ENCODE measurements at places on chromosomes 16 and 17.
A peak's percentile ranks its signal among the peaks of the same experiment; 100 is the strongest.

- DNase-seq = no peak
These were observed 123.5 kb upstream of the CACNG5 start for GRCh38 chr17:66711401-66711800.

DNA sequence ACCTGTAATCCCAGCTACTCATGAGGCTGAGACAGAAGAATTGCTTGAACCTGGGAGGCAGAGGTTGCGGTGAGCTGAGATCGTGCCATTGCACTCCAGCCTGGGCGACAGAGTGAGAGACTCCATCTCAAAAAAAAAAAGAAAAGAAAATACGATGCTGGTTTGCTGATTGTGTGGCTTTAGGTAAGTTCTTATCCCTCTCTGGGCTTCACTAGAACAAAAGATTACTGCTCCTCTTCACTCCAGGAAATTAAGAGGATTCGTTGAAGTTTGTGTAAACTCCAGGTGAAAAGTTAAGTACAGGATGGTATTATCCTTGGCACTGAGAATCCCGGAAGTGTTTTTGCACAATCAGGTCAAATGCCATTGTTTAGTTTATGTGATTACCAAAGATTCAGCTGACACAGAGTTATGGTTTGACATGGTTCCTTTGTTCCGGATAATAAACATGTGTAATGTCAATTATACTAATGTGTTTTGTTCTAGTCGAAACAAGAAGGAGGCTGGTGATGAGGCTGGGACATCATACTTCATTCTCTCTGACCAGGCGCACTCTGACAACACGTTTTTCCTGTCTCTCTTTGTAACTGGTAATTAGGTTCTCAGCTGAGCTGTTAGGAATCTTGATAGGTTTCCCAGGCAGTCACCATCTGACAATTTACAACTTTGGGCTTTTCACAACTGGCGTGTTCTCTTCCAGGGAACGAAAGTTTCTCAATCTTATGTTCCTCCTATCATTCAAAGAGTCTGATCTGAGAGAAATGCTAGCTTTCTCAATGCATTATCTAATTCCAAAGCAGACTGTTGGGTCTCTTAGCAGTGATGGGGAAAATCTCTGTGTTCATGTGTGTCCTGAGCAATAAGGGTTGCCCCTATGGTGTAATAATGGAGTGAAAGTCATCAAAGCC lies 10.8 kb upstream of the TAOK1 start:
- DNase-seq = no peak

DNA sequence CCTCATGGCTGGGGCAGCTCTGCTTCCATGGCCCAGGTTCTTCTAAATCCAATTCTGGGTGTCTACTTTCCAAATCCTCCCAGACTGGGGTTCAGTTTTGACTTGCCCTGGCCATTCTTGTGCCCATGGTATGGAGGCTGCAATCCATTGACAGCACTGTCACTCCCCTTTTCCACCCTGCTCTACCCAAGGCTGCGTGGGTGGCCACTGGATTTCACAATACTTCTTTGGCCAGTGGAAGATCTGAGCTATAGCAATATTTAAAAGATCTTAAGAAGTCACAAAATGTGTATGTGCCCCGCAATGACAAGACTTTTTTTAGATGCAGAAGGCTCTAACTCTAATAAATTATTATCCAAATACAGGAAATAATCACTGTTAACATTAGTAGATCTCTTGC lies 329.4 kb upstream of the CCL2 start:
- no peak for DNase-seq

DNA sequence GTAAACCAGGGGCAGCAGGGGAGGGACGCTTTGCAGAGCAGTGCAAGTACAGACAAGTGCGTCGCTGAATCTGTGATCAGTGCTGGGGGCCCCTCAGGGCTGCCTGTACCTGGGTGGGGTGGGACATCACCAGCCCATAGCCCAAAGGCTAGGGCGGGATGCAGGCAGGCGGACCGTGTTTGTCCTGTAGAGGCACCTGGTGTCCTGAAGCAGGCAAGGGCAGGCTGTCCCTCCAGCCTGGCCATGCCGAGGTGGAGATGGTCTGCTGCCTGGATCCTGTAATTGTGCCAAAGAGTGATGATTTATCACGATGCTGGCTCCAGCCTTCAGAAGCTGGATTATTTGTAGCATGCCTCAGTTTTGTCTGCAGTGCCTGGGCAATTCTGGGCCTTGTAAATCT lies 137.9 kb upstream of the GSE1 start:
- no peak for DNase-seq

DNA sequence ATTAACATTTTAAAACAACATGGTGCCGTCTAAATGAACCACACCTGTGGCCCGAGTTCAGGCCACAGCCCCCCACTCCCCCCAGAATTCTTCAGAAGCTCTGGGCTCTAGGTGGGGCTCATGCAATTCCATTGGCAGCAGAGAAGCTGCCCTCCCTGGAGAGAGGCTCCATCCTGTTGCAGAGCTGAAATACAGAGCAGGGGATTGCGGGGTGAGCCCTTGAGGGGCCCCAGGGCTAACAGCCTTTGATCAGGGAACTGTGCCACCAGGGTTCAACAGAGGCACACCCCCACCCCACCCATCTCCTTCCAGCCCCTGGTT lies 69.3 kb downstream of the ABR start:
- no peak for DNase-seq

GRCh38 chr16:57760357-57761160 lies 25.0 kb downstream of the KATNB1 start:
- DNase-seq = no peak

GRCh38 chr17:62966426-62967204 lies 580 bp downstream of the TANC2 start:
- peak; percentile 51 for DNase-seq

GRCh38 chr17:7043497-7044198 lies at the start of gene SLC16A11:
SLC16A11 (minus strand) TSS chr17:7044092; CDS start chr17:7043513, 579 bp downstream.
- DNase-seq = no peak

DNA sequence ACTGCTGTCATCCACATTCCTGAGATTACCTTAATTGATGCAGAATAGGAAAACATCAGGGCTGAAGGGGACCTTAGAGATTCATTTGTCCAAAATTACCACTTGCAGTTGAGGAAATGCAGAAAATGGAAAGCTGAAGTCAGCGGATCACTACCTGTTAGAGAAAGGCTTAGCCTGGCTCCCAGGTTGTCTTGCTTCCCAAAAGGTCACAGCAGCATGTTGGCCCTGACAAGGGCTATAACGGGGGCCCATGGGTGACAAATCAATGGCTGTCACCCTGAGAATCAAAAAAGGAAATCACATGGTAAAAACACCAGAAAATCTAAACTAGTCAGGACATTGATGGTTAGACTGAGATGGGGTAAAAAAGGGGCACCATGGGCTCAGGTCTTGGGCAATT lies 51.7 kb downstream of the HLF start:
- no peak for DNase-seq

DNA sequence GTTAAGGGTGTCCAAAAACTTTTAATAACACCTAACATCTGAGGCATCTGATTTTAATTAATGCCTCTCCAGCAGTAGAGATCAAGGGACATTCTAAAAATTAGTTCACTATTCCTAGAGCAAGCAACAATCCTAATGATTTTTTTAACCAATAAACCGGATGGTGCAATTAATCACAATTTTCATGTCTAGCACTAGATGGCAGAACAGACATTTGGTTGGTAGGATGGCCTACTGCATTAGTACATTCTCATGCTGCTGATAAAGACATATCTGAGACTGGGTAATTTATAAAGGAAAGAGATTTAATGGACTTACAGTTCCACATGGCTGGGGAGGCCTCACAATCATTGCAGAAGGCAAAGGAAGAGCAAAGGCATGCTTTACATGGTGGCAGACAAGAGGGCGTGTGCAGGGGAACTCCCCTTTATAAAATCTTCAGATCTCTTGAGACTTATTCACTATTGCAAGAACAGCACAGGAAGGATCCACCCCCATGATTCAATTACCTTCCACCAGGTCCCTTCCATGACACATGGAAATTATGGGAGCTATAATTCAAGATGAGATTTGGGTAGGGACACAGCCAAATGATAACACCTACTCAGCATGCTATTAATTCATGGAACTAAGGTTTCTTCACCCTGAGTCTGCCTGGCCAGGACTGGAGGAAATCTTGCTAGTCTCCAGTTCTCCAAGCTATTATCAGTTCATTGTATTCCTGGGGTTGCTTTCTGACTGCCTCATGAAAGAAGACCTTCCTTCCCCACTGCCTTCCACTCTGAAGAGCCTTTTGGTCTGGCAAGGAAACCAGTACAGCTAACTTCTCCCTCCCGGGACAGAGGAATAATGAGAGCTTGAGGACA lies 24.8 kb downstream of the HS3ST3A1 start:
- no peak for DNase-seq

DNA sequence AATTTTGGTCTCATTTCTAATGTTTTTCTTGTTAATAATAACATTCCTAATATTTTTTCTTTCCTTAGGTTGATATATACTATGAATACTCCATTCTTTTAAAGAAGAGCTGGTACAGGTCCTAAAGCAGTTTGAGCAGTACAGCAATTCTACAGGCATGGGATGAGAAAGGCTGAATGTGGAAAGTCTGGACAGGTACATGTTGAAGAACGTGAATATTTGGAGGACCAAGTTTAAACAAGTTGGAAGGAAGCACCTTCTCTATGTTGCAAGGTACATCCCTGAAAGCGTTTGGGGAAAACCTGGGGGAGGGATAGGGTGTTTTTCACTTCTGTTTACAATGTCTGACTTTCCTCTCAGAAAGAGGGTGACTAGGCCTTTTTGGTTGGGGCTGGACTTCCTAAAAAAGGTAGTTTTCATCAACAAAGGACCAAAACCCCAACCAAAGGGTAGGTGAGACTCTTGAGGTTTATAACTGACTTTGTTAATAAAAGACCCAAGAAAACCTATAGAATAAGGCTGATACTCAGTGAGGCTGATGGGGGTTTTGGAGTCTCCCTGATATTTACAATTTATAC lies 95.9 kb upstream of the AXIN2 start:
- DNase-seq = no peak

- no peak for DNase-seq
These were observed 20.8 kb downstream of the GNA13 start for GRCh38 chr17:65035704-65036103.

GRCh38 chr17:80986816-80987475 lies 4.7 kb upstream of the CHMP6 start:
- DNase-seq = no peak

DNA sequence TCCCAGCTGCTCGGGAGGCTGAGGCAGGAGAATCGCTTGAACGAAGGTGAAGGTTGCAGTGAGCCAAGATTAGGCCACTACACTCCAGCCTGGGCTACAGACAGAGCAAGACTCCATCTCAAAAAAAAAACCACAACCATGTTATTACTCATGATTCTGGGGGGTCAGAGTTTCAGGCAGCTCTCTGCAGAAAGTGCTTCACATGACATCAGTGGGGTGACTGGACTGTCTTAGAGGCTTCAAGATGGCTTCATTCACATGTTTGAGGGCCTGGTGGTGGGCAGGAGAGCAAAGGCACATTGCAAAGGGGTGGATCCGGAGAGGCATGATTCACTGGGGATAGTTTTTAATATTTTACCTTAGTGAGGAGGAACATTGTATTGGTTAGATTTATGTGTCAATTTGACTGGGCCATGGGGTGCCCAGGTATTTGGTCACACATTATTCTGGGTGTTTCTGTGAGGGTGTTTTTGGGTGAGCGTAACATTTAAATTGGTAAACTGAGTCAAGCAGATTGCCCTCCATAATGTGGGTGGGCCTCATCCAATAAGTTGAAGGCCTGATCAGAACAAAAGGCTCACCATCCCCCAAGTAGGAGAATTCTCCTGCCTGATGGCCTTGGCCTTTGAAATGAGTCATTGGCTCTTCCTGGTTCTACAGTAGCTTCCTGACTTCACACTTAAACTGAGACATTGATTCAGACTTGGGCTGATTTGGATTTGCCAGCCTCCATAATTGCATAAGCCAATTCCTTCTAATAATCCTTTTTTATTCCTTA lies 109.8 kb downstream of the GOSR1 start:
- no peak for DNase-seq
